ENCODE measurements at places on chromosomes 3 and 15.

DNA sequence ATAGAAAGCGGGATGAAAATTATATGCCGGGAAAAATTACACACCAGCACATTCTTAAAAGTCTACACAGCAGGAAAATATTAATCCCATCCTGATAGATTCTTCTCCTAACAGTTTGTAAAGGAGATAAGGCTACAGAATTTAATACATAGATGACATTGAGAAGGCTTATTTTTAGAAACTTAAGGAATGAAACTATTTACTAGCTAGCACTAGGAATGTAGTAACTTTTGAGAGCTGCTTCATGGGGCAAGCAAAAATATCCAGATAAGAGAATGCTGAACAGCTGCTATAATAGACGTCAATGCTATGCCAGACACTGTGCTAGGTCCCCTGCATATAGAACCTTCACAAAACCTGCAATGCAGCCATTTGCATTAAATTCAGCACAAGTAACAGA lies 912.7 kb upstream of the NR2F2 start:
- DNase-seq = no peak

GRCh38 chr3:39755100-39755499 lies 54.3 kb upstream of the MYRIP start:
- DNase-seq = no peak

DNA sequence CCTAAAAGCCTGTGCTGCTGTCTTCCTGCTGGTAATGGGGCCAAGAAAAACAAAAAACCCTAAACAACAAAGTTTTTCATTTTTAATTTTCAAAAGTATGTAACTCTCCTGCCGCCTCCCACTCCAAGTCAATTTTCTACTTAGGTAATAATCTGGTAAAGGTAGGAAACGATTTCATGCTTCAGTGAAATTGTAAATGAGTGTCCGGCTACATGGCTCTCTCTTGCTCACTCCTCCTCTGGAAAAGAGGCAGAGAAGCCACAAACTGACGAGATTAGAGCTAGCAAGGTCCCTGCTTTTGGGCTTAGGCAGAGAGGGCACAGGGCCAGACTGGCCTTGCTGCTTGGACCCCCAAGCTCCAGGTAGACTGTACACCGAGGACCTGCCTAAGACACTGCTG lies 23.5 kb downstream of the KLHL25 start:
- no peak for DNase-seq

GRCh38 chr15:75193976-75194375 lies 7.7 kb upstream of the C15orf39 start:
- DNase-seq = no peak

DNA sequence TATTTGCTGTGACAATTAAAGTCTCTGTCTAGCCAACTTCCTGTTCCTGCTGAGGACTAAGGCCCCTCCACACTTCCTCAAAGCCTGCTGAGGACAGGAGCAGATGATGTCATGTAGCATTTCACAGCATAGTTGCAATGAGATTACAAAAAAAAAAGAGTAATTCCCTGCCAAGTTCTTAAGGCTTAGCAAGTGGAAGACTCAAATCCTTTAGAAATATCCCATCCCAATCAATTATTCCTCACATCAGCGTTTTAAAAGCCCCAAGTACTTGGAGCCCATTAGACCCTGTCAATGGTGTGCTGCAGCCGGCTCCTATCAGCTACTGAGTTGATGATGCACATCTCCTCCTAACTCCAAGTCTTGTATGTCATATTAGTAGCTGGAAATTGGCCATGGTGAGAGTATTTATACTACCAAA lies 51.7 kb downstream of the TRANK1 start:
- no peak for DNase-seq

- no peak for DNase-seq
These were observed 18.5 kb upstream of the TGFBR2 start for GRCh38 chr3:30587904-30588303.

GRCh38 chr3:134754768-134755559 lies 40.1 kb upstream of the EPHB1 start:
- DNase-seq = no peak

DNA sequence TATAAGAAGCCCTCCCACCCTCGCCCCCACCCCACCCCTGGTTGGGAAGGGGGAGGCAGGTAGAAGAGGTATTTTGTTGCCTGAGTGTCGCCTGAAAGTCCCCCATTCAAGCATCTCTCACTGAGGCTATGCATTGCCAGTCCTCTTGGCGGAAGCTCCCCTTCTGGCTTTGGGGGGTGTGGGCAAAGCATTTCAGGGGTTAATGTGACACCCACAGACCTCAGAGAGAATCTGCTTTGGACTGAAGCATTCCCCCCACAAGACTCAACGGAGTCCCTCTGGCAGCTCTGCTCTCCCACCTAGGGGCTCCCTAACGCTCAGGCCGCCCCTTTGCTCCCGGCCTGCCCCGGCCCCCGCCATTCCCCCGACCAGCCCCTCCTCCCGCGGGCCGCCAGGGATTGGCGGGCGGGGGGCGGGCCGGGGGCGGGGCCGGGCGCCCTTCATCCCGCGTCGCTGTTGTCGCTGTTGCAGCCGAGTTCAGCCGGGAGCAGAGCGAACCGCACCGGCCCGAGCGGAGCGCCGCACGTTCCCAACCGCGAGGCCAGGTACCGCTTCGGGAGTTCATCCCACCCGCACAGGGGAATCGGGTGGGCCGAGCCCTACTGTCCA lies at the start of gene SLC38A3:
Gene SLC38A3 (plus strand): TSS at position 468 of the 609 bp plus-strand sequence. CDS start 8,929 bp downstream, outside the sequence.
- no peak for DNase-seq

GRCh38 chr3:27345493-27345892 lies 23.7 kb downstream of the NEK10 start:
- no peak for DNase-seq

DNA sequence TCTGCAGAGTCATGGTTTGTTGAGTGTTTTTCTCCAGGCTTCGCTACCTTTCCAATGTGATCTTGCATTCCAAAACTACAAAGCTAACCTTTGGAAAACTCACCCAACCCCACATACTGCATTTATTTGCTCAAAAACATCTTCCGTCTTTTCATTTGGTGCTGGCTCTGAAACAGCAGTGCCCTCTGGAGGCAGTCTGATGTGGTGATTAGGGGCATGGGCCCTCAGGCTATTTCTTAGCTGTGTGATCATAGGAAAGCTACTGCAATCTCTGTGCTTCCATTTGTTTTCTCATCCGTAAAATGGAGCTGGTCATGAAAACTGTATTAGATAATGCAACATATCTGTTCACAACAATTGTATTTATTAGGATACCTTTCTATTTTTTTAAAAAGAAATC lies 47.0 kb downstream of the MTHFS start:
- no peak for DNase-seq

DNA sequence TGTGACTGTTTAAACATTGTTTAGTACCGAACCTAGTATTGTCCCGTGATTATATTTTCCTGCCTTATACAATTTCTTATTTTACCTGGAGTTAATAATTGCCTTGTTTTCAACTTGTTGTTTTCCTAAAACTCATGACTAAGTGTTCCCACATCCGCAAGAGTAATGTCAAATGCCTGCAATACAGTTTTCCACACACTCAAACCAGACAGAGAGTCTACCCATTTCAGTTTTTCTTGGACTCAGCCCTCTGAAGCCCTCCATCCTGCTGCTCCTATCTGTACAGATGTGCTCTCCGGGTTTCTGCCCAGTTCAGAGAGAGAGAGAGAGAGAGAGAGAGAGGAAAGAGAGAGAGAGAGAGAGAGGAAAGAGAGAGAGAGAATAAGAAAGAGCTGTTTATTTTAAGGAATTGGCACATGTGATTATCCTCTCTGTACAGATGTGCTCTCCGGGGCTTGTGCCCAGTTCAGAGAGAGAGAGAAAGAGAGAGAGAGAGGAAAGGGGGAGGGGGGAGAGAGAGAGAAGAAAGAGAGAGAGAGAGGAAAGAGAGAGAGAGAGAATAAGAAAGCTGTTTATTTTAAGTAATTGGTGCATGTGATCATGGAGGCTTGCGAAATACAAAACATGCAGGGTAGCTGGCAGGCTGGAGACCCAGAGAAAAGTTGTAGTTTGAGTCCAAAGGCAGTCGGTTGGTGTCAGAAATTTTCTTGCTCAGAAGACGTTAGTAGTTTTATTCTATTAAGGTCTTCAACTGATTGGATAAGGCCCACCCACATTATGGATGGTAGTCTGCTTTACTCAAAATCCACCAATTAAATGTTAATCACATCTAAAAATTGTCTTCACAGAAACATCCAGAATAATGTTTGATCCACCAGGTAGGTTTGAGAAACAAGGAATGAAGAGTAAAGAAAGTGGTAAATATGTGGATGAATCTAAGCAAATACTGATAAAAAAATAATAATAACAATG lies 104.1 kb upstream of the GOLGA8J start:
- no peak for DNase-seq

- no peak for DNase-seq
These were observed 841.9 kb downstream of the VGLL3 start for GRCh38 chr3:86149054-86149453.

DNA sequence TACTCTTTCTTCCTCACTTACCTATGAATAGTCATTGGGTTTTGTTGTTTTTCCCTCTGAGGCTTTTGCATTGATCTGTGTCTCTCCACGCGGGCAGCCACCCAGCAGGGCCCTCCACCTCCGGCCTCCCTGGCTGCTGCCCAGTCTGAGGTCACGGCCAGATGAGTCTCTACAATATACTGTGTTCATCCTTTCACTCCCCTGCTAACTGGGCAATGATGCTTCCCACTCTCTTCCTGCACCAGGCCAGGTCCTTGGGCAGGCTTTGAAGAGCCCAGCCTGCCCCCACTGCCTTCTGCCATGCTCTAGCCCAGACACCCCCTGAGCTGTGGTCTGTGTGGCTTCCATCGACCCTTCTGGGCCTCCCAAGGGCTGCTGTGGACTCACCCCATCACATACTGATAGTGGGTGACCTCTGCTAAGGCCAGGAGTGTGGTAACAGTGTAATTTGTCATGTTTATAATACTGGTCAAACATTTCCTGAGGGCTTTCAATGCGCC lies 18.0 kb downstream of the PDIA5 start:
- no peak for DNase-seq

DNA sequence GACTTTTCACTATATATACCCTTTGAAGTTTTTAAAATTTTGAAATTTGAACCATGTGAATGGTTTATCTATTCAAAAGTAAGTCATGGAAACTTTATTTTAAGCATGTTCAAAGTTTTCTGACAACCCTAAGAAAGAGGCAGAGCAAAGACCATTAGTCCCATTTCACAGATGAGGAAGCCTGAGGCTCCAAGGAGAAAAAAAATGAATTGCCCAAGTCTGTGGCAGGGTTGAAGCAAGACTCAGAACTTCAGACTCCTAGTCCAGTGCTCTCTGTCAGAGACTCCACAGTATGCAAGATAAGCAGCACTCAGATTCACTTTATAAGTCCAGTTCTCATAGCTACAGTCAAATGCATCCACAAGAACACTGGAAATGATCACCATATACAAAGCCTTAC lies 4.5 kb downstream of the RAB43 start:
- DNase-seq = no peak

DNA sequence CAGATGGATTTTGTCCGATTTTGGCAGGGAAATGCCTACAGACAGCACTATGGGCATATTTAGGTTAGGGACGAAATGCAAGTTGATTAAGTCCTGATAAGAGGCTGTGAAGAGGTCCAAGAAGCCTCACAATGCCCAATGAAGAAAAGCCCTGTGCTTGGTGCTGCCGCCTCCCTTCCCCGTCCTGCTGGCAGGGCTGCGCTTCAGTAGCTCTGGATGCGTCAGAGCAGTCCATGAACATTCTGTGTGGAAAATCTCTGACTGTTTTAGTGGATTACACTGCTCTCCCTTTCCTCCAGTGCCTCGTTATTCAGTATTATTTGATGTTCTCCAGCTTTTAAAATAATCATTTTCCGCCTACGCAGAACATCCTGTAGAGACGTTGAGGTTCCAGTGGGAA lies 39.6 kb downstream of the MLH1 start:
- DNase-seq = no peak

- DNase-seq = no peak
These were observed 15.2 kb upstream of the RTP2 start for GRCh38 chr3:187717572-187717971.

DNA sequence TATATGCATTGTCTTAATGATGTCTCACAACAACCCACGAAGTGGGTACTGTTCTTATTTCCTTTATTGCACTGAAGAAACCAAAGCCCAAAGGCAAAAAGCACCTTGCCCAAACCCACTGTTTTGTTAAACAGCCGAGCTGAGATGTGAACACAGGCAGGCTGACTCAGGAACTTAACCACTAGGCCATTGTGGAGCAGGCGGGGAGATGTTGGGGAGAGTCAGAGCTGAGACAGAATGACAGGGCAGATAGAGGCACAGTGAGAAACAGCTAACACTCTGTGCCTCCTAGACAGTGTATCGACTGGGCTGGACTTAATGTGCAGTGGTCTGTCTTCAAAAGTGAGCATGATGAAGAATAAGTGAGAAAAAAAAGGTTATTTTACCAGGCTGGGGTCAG lies 56.5 kb downstream of the RPLP1 start:
- no peak for DNase-seq

- no peak for DNase-seq
These were observed 224.3 kb upstream of the RASGRP1 start for GRCh38 chr15:38788918-38789317.

- no peak for DNase-seq
These were observed 25.7 kb downstream of the DCLK3 start for GRCh38 chr3:36738702-36739101.

DNA sequence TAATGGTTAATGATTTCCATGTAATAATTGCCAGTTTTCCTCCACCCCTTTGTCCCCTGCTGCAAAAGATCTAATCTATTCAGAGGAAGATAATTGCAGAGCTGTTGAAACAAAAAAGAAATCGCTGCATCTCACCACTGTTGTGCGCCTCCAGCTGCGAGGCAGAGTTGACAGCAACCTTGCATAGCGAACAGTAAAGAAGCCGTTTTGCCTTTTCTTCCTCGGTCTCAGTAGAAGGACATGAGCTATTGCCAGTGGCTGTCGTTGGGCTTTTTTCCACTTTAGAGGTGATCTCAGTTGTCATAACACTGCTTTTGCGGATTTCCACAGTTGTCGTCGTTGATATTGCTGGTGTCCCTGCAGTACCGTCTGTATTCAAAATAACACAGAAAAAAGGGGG lies 314.2 kb downstream of the ZNF385D start:
- DNase-seq = no peak

DNA sequence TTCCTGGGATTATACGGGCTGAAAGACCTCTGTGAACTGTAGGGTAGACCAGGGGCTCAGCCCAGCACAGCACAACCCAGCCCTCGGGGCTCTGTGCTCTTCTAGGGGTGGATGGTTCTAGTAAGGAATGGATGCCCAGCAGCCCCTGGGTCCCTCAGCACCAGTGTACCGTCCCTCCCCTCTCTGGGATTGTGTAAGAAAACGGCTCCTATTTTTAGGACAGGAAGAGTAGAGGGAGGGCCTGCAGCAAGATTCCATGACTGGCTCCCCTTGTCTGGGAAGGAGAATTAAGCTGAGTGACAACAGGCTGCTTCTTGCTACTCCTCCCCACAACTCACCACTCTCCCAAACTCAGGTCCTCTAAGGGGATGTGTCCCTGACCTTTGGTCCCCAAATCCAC lies 270.8 kb upstream of the TOPAZ1 start:
- no peak for DNase-seq
